ENCODE measurements at places on chromosomes 7 and 10.
A peak's percentile ranks its signal among the peaks of the same experiment; 100 is the strongest.

GRCh38 chr7:22419488-22419887 is 62.5 kb upstream of the RAPGEF5 start:
- no peak for DNase-seq

GRCh38 chr10:20963721-20964595 is 66.8 kb upstream of the NEBL start:
- DNase-seq: no peak

- DNase-seq: no peak
Measured at GRCh38 chr10:28800144-28800543, 122.8 kb downstream of the BAMBI start.

DNA sequence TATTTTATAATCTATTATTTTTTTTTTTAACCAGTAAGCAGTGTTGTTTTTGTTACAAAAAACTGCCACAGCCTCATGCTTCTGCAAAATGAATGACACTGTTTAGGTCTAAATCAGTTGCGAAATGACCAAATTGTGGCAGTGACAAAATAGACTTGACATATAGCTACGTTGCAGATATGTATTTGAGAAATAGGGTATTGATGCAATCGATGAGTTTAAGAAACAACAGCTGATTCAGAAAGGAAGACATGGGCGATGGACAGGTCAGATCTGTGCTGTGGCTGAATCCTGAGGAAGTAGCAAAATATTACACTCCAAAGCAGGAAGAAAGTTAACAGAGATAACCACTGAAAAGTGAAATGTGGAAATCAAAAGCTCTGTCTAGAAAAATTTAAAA is 89.0 kb upstream of the STEAP4 start:
- DNase-seq: peak; percentile 87

- DNase-seq: peak; percentile 77
Measured at GRCh38 chr7:121547544-121548092, 151.5 kb upstream of the FAM3C start.

GRCh38 chr7:8747338-8747737 is 313.9 kb downstream of the NXPH1 start:
- DNase-seq: no peak

GRCh38 chr7:155896531-155897263 is 84.4 kb upstream of the SHH start:
- no peak for DNase-seq

DNA sequence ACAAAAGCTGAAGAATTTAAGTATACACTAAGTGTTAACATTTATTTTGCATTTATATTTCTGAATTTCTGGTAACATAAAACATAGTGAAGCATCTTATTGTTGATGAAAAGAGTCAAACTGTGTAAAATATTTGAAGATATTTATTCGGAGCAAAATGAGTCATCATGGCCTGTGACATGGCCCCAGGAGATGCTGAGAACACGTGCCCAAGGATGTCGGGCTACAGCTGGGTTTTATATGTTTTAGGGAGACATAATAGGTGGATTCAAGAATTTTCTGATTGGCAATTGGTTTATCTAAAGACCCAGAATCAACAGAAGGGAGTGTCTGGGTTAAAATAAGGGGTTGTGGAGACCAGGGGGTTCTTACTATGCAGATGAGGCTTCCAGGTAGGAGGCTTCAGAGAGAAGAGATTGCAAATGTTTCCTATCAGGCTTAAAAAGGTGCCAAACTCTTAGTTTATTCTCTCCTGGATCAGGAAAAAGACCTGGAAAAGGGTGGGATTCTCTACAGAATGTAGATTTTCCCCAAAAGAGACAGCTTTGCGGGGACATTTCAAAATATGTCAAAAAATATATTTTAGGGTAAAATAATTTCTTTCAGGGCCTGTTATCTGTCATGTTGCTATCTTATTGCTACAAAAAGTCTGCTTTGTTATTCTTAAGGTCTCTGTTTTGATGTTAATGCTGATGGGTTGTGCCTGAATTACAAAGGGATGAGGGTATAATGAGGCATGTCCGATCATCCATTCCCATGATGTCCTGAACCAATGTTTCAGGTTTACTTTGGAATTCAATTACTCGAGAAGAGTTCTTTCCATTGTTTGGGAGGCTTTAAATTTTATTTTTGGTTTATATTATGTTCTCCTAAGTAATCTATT is 74.5 kb downstream of the VWDE start:
- no peak for DNase-seq

GRCh38 chr7:49781996-49782395 is 8.6 kb downstream of the VWC2 start:
- no peak for DNase-seq

- no peak for DNase-seq
Measured at GRCh38 chr10:87589645-87590051, 70.0 kb upstream of the PAPSS2 start.

- no peak for DNase-seq
Measured at GRCh38 chr7:32605032-32605431, 109.7 kb downstream of the AVL9 start.

DNA sequence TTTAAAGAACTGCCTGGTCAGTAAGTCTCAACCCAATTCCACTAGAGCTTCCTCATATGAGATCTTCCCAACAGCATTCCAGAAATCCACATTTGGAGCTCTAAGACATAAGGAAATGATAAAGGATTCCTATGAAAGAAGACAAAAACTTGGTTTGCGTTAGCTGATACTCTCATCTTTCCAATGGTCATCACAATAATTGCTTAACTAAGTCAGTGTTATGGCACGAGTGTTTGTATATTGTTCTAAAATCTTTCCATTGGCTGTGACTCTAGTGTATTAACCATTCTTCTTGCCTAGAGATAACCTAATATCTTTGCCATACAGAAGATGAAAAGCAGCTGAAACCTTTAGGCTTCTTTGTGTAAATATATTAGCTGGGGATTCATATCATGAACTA is 289.0 kb downstream of the SNX13 start:
- DNase-seq: no peak

DNA sequence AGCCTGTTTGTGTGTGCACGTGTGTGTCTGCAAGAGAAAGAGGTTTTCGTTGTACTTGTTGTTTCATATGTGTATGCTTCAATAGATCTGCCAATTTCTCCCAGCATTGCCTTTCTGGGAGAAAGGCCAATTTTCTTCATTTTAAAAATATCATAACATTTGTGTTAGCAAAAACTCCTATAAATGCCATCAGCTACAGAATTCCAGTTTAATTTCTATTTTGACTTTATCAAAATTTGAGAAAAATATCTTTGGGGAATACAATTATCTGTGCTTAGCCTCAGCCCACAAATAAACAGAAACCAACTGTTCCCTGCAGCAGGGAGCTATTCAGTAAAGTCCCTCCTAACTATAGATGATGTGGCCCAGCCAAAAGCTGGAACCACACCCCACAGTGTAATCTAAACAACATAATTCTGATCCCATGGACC is 68.3 kb upstream of the MGMT start:
- no peak for DNase-seq

DNA sequence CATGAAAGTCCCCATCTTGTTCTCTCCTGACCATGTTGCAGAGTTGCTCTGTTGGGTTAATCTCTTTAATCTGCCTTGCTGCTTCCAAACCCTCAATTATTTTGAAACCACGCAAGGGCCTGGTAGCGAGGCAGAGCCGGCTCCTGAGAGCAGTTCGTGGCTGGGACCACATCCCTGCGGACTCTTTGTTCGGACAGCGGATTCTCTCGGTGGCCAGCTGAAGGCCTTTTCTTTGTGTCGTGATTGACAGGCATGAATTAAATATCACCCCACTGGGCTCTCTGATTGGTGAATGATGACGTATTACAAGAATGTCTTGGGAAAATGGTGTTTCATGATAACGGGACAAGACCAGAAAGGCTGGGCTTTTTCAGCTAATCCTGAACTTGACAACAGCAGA is 66.9 kb upstream of the ARHGAP21 start:
- no peak for DNase-seq

DNA sequence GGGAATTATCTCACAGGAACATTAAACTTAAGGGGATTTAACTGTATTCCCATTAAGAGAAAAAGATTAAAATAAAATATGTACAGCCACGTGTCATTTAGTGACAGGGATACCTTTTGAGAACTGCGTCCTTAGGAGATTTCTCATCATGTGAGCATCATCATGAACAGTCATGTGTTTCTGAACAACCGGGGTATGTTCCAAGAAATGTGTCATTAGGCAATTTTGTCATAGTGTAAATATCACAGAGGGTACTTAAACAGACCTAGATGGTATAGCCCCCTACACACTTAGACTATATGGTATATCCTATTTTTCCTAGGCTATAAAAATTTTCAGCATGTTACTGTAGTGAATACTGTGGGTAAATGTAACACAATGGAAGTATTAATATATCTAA is 840.3 kb downstream of the CNTNAP2 start:
- DNase-seq: no peak

- no peak for DNase-seq
Measured at GRCh38 chr10:10499839-10500238, 517.8 kb upstream of the CELF2 start.

DNA sequence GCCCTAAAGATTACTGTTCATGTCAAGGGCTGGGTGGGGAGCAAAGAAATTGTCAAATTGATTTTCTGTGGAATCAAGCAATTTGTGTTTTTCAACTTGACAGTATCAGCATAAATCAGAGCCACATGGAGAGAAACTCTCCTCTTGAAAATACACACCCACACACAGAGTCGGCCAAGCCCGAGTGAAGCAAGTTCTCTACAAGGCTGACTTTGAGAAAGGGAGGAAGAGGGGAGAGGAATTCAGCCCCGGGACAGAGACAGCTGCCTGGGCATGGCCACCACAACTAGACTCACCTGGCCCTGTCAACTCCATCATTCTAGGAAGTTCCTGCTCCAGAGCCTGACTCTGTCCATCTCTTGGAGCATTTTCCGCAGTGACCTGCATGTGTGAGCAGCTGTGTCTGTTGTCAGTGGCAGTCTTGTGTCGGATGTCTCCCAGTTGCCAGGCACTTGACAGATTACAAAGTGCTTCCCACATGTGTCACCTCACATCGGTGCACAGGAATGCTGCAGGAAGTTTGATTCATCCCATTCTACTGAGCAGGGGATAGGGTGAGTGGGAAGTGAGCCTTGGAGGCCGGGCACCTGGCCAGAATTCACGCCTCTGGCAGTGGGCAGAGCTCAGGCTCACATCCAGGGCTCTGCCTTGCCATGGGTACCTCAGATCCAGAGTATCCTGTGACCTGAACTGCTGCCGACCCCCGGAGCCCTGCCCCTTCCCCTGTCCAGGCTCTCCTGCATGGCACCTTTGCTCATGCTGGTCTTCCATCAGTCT is 37.9 kb downstream of the ADAM12 start:
- DNase-seq: no peak

DNA sequence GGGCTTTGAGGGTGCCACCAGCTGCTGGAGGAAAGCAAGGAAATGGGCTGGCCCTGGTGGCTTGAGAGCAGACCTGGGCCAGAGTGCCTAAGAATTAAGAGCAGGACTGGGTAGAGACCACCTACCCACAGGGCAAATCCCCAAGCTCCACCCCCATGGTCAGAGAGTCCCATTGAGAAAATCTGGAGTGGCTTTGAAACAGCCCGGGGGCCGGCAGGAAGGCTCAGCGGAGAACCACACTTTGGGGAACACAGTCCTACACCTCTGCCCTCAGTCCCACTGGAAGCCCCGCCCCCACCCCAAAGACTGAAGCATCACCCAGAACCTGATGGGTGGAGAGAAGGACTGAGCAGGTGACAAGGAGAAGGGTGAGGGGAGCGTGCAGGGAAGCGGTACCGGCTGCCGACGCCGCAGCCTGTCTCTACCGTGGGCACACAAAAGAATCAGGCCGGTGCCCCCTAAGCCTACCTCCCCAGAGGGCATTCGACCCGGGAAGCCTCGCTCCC is 3.6 kb downstream of the SMARCD3 start:
- no peak for DNase-seq

DNA sequence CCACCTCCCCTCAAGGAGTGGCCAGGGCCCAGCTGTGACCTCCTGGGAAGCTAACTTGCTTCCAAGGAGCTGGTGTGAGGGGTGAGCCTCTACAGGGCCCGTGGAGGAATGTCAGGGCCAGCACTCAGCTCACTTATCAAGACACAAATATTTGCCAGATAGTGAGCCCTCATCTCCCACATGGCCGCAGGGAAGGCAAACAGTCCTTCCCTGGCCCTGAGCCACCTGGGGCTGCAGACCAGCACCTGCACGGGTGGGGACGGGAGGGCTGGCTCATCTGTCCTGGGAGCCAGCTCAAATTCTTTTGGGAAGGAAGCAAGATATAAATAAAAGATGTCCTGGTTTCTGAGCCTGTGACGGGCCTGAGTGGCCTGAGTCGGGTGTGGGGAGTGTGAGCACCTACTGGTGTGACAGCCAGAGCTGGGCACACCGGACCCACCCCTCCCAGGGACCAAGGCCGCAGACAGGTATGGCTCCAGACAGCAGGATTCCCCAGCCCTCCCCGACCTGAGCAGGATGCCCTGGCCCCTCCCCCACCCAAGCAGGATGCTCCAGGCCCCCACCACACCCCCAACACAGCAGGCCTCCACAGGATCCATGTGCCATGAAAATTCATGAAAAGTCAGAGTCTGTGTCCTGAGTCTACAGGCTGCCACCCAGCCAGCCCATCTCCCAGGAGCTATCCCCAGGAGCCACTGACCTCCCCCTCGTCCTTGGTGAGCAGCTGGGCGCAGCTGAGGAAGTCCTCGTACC is 148.0 kb downstream of the MAPK8 start:
- no peak for DNase-seq

DNA sequence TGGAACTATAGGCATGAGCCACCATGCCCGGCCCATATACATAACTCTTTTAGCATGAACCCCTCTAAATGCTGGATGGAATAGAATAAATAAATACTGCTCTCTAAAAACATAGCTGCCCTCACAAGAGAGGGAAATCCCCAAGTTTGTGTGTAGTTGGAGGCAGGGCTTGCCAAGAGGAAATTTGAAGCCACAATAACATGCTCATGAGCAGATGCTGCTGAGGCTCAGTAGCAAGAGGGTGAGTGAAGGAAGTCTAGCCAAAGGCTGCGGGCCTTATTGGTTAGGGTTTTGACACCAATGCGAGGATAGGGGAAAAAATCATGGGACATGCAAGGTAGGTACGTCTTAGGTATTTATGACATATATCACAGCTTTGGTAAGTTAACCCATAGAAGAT is 17.3 kb downstream of the TPK1 start:
- no peak for DNase-seq

DNA sequence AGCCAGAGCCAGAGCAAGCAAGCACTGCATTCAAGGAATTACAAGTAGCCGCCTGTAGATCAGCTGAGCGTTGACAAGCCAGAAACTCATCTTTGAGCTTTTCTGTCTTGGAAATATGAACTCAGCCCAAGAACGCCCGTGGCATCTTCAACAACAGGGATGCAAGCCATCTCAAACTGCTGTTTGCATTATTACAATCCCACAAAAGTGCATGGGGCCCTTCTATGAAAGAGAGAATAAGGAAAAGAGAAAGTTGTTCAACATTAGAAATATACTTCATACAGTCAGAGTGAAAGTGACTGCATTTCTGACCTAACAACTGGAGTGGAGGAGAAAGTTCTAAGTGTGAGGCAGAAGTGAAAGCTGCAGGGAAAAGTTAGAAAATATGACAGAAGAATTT is 6.5 kb downstream of the SGCE start:
- DNase-seq: no peak
